ENCODE measurements at places on chromosomes 7 and 10. TPM values are rescaled to one million over a fixed set of nuclear protein-coding genes. Genes with fewer than 3 reads are reported as not detected.

SKIDA1 gene
- 10.1 TPM for total RNA-seq

ZNF239 gene
- 2.6 TPM for total RNA-seq

COL26A1 gene
- total RNA-seq, result 1.4 TPM

DNA sequence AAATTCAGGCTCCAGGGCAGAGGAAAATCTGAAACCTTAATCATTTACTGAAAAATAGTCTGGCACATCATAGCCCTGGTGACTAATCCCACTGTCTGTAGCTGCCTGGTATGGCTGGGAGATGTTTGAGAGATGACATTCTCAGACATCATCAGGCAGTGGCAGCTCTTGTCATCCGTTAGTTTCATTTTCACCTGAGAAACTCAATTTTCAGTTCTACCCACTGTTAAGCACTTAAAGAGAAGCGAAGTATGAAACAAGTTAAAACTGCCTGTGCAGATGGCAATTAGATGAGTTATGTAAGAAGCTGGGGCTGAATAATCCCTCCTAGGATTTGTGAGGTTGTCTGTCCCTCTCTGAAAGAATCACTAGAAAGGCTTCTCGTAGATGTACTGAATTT, 150.2 kb downstream of the NSUN6 start:
- DNase-seq, result peak; percentile 22

DNA sequence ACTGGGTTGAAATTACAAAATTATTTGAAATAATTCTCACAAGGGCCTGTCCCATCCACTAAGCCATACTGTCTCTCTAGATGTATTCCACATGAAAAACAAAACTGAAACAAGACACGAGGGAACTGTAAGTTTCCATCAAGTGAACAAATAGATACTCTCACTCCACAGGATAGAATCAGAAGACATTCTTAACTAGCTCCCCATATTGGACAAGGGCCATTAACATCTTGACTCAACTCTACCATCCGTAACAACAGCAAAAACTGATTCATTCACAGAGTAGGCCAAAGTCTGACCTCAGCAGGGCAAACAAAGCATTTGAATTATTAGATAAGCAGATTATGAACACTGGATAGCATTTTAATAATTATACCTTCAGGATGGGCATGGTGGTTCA, 29.1 kb downstream of the UBE2H start:
- no peak for DNase-seq

DNA sequence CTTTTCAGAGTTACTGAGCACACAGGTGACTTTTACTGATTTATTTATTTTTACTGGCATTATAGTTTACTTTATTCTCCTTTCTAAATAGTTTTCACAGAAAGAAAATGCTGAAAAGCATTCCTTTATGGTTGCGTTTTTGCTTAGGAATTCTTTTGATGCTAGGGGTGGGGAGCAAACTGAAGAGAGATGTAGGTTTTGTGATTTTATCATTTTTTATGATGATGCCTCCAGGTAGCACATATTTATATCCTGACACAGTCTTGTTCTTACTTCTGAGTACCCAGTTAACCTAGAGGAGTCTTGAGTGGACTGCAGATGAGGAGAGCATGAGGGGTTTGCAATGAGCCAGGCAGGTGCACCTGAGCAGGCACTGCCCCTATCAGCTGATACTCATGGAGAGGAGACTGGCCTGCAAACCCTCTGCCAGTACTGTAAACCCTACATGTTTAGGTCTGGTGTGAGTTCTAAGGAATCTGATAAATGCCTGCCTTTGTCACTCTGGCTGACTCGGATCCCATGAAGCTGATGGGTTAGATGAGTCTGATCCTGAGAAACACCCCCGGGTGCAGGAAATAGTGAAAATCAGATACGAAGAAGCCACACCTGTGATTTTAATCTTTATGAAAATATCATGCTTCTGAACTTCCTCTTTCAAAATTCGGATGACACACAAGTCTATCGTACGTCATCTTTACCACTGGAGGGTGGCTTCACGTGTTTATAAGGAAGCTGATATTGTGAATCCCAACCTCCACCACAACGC, 302.9 kb downstream of the WDR37 start:
- DNase-seq, result peak; percentile 35

DNA sequence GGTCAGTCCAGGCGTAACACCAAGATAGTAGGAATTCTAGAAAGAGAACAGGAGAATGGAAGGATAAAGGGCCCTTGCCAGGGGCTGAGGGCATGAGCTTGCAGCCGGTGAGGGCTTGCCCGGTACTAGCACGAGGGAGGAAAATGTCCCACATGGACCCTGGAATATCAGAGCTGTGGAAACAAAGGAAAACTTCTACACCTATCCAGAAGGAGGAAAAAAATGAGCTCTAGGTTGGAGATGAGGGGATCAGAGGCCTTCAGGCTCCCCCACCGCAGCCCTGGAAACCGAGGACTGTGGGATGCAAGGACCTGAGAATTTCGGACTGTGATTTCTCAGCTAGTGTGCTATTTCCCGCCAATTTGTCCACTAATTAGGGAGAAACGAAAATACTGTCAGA, 22.1 kb downstream of the RAMP3 start:
- DNase-seq, result no peak

DNA sequence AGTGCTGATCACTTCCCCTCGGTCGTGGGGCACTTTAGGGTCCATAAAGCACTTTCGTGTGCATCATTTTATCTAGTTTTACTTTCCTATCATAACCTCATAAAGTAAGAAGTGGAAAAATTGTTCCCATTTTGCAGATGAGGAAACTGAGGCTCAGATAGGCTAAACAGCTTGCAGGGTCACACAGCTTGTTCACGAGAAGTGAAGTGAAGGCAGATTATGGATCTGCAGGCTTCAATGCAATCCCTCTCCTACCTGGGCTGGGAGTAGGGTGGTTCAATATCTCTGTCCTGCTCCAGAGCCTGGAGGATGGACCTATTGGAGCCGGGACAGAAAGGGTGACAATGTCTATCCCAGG, 10.8 kb upstream of the ZNF467 start:
- DNase-seq, result no peak

- peak; percentile 99 for DNase-seq
Measured at GRCh38 chr7:75738975-75739795, 444 bp upstream of the HIP1 start.
